Stimulated activated CD4-positive, alpha-beta T cell treated with anti-CD3 and anti-CD28 coated beads, Interleukin-1b, Interleukin-23, amount 100 ng/mL, for 24 hours (primary cell): ENCODE measurements at places on chromosomes 2 and 18.

GRCh38 chr2:72750977-72751639 is 74.7 kb downstream of the EXOC6B start:
- no peak for DNase-seq

- DNase-seq, result no peak
These were observed 35.9 kb downstream of the PTGR3 start for GRCh38 chr18:75173125-75173432.

DNA sequence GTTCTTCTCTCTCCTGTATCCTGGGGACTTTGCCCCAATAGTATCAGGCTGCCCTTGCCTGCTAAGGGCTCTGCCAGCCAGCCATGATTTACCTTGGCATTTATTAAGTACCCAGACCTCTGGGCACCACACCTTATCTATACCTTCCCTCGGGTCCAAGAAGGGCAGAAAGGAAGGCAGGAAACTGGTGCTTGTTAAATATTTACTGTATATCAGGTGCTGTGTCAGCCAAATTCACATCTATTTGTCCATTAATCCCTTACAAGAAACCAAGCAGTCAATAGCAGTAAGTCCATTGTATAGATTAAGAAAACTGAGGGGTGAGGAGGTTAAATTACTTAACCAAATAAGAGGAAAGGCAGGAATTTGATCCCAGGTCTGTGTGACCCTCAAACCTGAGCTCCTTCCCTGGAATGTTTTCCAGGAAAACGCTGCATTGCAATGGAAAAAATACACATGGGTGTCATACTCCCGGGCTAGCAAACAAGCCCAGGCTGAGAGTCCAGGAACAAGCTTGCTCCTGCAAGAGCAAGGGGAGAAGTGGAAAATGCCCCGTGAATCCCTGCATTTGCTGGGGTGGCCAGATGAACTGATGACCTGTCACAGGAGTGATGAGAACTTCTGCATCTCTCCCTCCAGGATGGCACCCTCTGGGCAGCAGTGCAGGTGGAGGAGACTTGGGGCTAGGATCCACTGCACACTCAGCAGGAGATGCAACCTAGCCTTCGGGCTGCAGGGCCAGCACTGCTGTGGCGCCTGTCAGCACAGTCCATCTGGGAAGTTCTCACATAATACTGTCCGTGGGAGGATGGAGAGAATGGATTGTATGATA is 30.4 kb downstream of the CIB4 start:
- DNase-seq, result no peak

GRCh38 chr2:237171396-237171795 is 85.7 kb downstream of the COPS8 start:
- DNase-seq, result no peak

GRCh38 chr18:63676526-63677323 is 15.0 kb upstream of the SERPINB3 start:
- DNase-seq, result no peak

DNA sequence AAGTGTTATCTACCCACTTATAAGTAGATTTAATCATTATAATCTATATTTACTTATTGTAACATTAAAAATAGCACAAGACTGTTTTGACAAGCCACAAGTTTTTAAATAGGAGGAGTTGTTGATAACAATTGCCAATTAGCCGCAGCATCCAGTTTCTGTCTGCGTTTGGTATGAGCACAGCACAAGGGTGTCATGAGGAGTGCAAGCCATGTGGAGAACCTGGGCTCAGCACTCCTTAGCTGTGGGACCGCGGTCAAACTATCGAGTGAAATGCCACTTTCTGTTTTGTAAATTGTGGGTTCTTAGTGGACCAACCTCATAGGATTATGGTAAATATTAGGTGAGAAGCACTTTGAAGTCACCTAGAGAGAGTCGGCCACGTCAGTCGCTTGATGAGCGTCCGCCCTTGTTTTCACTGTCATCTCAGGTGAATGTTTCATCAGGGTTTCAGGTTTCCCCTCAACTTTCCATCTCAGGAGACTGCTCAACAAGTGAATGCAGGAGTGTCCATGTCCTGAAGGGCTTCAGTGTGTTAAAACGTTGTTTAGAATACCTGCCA is 294.5 kb downstream of the ZNF407 start:
- no peak for DNase-seq

DNA sequence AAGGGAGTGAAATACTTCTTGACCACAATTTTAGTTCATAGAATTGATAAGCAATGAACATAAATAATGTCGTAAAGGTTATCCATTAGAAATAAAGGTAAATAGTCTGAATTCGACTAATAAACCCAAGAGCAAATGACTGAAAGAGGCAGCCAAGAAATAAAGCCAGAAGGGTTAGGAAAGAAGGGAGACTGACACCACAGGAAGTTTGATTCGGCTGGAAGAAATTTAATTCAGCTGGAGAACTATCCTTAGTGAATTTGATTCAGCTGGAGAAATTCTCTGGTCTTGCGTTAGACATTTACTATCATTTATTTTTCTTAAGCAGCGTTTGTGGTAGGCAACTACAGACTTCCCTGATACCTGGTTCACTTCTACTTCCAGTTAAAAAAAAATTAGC is 429.6 kb downstream of the PID1 start:
- DNase-seq, result no peak

DNA sequence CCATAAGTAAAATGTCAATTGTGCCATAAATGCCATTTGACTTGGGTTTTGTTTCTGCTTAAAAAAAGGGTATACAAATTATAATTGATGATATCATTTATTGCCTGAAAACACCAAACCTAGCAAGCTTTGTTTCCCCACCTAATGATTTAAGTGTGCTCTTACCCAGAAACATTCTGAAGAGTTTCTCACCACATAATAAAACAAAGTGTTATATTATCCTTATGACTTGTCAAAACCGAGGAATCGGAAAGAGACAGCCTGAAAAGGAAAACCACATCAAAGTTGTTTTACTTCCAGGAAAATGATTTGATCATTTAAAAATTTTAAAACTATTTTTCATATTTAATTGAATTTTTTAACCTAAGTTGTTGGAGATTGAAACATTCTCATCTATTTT is 170.5 kb upstream of the SLC39A10 start:
- DNase-seq, result no peak

GRCh38 chr2:188577231-188577630 is 285.6 kb downstream of the GULP1 start:
- DNase-seq, result no peak

DNA sequence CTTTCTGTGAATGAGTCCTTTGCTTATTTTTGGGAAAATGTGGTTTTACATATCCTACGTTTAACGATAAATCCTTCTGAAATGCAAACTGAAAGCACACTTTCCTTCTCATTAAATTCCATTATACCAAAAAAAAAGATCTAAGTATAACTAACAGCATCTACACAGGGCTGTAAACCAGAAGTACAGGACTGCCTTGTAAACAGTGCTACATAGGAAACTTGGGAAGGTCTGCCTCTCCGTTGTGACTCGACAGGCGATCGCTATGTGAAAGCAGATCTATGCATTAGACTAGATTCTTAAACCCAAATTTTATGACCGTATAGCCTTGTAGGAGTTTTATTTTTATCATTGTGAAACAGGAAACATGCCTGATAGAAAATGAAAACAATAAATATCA is 690.5 kb downstream of the ARHGAP15 start:
- DNase-seq, result no peak

GRCh38 chr2:86223927-86224560 is 24.8 kb downstream of the MRPL35 start:
- no peak for DNase-seq

DNA sequence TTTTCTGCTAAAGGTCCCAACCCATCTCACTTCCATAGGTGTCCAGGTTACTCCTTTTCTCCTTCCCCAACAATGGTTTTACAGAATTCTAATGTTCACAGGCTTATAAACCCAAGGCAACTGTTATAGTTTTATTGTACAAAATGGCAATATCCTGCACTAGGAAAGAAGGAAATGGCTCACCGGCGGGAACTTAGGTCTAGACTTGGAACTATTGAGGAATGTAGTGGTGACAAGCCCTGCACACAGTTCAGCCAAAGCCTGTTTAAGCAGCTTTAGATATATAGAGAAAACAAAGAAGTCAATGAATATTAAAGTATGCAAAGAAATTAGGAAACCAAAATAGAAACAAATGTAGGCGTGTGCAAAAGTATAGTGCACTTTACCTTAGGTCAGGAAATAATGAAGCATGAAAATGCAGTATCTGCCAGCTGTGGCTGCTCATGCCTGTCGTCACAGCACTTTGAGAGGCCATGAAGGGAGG is 22.7 kb upstream of the KCNG3 start:
- DNase-seq, result no peak
